ENCODE measurements at places on chromosomes 12 and 14. TPM values are rescaled to one million over a fixed set of nuclear protein-coding genes. Genes with fewer than 3 reads are reported as not detected.
A peak's percentile ranks its signal among the peaks of the same experiment; 100 is the strongest.

The KLRC4 gene
- total RNA-seq = 4.2 TPM

The HCAR2 gene
- not detected for total RNA-seq

The ADAMTS20 gene
- not detected for total RNA-seq

The TEAD4 gene
- 62.6 TPM for total RNA-seq

The TOMM20L gene
- total RNA-seq = not detected

The COPS7A gene
- total RNA-seq = 69.9 TPM

The TMTC2 gene
- 2.8 TPM for total RNA-seq

The ENDOU gene
- not detected for total RNA-seq

The TPPP2 gene
- not detected for total RNA-seq

The PPP1R36 gene
- total RNA-seq = not detected

The KLRC1 gene
- not detected for total RNA-seq

The PRKCH gene
- 73.6 TPM for total RNA-seq

The PRH2 gene
- not detected for total RNA-seq

The MMP19 gene
- total RNA-seq = 85.0 TPM

GRCh38 chr12:120115692-120116440 is 687 bp downstream of the RAB35 start:
- no peak for DNase-seq

- DNase-seq = no peak
Observed at GRCh38 chr14:89910691-89911009, 43.9 kb downstream of the EFCAB11 start.

- DNase-seq = no peak
Observed at GRCh38 chr12:43763769-43764168, 5.0 kb downstream of the IRAK4 start.

DNA sequence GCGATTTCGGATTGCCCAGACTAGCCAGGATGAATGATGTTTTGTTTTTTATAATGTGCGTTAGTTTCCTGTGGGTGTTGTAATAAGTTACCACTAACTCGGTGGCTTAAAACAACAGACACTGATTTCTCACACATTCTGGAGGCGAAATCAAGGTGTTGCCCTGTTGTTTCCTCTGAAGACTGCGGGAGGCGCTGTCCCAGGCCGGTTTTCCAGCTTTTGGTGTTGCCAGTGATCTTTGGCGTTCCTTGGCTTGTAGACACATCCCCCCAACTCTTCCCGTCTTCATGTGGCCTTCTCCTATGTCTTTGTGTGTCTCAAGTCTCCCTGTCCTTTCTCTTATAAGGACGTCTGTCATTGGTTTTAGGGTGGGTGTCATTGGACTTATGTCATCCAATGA is 267.7 kb downstream of the AACS start:
- DNase-seq = no peak

DNA sequence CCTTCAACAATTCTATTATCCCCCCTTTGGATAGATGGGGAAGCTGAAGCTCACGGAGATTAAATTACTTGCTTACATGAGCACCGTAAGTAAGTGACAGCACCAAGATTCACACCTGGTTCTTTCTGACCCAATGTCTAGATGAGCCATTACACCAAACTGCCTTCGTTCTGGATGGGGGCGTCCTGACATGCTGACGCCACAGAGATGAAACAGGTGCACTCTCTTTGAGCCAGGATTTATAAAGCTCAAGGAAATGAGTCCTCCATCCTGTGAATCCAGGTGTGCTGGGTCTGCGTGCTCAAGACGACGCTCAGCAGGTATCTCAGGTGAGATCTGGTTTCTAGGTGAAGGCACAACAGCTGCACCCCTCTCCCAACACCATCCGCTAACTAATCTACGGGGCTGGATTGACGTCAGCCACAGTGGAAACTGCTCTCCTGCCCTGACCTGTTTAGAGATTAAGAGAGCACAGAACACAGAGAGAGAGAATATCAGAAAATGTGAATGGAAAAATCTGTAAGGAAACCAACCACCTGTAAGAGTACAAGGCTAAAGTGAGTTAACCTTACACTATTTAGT is 61.6 kb downstream of the KSR2 start:
- DNase-seq = no peak

GRCh38 chr14:47194055-47194454 is 481.4 kb downstream of the MDGA2 start:
- DNase-seq = no peak

DNA sequence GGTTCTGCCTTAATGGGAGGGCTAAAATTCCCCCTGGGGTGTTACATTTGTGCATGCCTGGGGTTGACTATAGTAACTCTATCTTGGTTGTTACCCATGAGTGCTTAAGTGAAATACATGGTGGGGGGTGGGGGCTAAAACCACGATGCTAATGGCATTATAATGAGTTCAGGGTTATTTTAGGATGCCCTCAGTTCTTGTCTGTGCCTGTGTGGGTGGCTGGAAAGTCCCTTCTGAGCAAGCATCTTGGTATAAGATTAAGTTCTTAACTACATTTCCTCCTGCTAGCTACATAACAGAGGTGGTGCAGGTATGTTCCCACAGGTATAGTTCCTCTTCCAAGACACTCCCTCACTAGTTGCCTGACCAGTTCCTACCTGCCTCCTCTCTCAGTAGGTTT is 822.3 kb downstream of the LRFN5 start:
- DNase-seq = no peak

GRCh38 chr12:69913526-69913925 is 88.5 kb downstream of the MYRFL start:
- DNase-seq = no peak

GRCh38 chr12:122064780-122065588 is 13.6 kb upstream of the MLXIP start:
- no peak for DNase-seq

DNA sequence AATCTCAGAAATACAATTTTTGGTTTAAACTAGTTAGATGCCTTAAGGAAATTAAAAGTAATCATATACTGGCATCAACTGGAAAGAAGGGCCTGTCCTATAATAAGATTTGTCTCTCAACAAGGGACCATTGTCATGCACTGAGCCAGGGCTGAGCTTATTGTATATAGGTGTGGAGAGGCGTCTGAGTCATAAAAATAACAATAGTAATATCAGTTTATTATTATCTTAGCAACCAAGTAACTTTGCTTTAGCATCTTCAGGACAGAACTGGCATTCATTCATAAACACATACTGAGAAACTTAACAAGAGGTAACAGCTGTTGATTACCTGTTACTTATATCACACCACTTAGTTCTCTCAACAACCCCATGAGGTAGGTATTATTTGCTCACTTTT is 7.1 kb downstream of the KRT75 start:
- no peak for DNase-seq

DNA sequence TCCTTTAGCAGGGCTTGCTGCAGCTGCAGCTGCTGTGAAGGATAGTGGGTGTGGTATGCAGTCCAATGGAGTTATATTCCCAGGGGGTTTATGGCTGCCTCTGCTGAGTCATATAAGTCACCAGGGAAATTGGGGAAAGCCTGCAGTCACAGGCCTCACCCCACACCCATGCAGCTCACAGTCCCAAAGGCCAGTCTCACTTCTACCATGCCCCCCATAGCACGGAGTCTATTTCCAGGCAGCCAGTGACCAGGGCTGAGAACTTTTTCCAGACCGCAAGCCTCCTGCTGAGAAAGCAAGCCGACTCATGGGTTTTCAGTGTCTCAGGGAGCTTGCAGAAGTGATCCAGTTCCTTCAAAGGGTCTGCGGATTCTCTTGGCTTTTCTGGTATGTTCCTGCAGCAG is 322.4 kb upstream of the CLEC14A start:
- DNase-seq = no peak

DNA sequence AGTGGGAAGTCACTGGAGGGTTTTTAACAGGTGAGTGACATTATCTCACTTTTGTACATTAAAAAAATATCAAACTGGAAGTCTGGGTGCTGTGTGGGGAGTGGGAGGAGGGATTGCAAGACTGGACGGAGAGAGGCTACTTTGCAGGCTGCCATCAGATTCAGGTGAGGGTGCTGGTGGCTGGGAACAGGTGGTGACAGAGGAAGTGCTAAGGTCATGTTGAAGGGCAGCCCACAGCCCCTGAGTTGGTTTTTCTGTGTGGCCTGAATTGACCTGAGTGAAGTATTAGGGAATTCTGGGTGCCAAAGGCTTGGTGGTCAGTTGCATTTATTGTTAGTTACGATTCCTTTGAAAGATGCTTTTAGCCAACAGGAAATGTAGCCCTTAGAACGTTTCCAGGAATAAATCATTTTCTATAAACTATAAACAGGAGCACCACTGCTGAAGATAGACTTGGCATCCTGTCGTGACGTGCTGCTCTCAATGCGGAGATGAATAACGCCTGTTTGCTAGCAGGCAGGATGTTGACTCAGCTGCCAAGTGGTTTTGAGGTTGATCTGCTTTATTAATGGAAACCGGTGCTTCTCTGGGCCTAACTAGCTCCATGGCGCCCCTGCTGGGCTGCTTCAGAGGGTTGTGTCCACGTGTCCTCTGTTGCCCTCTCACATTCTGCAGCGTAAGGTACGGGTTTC is 707.5 kb upstream of the TMEM132C start:
- DNase-seq = no peak

GRCh38 chr14:50967790-50968189 is 23.5 kb upstream of the PYGL start:
- DNase-seq = no peak

DNA sequence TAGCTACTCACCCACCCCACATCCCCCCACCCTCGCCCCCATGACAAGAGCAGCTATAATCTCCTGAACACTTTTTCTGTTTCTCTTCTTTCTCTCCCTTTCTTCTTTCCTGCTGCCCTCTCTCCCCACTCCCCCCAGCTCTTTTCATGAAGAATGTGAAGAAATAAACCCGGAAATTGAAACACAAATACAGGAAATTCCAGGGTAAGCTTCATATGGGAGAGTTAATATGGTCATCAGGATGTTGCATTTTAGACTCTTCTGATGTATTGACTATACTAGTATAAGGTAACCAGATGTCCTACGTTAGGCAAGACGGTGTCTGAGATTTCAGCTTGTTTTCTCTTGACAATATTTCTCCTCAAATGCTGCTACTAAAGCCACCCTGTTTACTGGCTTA is 41.6 kb upstream of the LRIG3 start:
- no peak for DNase-seq

- no peak for DNase-seq
Observed at GRCh38 chr12:75944097-75944904, 87.3 kb downstream of the PHLDA1 start.

- DNase-seq = no peak
Observed at GRCh38 chr14:51929166-51929565, 60.2 kb upstream of the RTRAF start.

GRCh38 chr12:32134101-32134888 is 27.6 kb downstream of the BICD1 start:
- DNase-seq = no peak

DNA sequence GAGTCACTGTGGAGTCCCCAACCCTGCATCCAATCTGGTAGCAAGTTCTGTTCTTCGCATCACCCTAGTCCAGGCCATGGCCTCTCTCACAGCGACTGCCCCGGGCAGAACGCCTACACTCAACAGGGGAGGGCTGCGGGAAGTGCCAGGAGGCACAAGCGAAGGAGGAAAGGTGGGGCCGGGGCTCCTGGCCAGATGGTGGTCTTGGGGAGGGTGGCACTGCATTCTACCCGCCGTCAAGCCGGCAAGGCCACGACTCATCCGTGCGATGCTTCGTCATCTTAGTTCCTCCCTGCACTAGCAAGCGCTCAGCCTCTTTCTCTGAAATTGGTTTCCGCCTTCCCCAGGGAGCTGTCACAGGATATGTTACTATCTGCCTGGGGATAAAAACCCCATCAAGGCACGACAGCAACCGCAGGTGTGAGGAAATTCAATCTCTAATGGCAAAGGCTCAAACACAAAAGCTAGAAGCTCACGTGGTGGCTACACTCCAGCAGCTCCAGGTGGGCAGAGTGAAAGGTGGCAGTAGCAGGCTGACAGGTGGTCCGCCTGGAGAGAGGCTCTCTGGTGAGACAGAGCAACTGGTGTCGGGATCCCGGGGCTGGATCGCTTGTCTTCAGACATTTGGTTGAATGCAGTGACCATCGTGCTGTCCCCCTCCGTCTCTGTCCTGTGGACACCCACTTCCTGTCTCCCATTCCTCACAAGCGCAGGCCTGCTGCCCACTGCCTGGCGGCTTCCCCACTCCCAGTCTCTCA is 34.1 kb downstream of the ACADS start:
- no peak for DNase-seq

DNA sequence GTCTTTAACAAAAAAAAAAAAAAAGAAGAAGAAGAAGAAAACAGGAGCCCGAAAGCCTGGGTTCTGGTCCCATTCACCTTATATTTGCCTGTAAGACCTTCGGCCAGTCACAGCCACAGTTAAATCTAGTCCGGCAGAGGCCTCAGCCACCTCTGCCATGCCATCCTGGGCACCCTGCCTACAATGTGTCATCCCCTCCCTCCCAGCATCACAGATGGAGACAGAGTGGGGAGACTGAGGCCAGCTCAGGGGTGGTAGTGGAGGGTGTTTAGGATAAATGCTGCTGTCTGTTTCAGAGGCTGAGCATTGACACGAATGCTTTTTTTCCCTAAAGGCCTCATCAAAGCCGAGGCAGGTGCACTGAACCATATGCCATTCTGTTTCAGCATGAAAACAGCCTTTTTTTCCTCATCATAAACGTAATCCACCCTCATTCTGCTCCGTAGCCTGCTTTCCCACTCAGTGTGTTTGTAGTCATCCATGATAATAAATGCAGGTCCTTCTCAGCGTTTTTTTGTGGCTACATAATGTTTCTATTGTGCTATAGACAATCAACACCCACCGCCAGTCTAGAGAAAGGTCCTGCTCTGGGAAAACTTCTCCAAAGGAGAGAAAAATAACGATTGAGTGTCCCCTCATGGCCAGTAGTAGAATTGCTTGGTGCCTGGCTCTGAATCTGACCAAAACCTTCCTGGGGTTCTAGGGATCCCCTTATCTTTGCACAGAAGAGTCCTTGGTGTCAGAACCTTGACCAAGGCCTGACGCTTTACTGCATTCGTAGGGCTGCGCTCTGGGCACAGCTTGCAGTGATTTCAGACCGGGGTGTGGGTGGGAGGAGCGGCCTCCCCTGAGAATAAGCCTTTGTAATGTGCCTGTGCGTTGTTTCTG is 41.1 kb upstream of the TSPAN9 start:
- DNase-seq = no peak

DNA sequence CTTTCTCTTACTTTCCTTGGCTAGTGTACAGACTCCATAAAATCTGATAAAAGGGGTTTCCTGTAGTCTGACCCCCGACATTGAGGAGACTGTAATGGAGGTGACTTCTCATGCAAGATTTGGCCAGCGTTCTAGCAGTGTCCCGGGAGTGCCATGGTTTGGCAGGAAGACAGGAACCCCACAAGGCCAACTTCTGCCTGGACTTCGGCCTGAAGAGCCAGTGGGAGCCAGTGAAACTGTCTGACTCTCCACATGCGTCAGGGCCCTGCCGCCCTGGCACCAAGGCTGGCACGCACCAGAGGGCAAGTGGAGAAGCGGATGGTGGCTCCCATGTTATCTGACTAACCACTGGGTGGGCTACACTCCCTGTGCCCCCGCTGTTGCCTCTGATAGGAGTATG is 70.5 kb downstream of the TMEM260 start:
- DNase-seq = no peak

GRCh38 chr12:107372229-107372658 is 278.9 kb upstream of the CRY1 start:
- DNase-seq = no peak

GRCh38 chr12:108468196-108468968 is 46.7 kb upstream of the FICD start:
- no peak for DNase-seq

- peak; percentile 49 for DNase-seq
Observed at GRCh38 chr12:113298861-113299545, 35.9 kb downstream of the SLC8B1 start.

All from thoracic aorta (tissue), 2 donors.